ENCODE measurements at places on chromosomes 7 and 10.

- DNase-seq, result no peak
Measured at GRCh38 chr7:158458096-158458495, 129.5 kb downstream of the PTPRN2 start.

DNA sequence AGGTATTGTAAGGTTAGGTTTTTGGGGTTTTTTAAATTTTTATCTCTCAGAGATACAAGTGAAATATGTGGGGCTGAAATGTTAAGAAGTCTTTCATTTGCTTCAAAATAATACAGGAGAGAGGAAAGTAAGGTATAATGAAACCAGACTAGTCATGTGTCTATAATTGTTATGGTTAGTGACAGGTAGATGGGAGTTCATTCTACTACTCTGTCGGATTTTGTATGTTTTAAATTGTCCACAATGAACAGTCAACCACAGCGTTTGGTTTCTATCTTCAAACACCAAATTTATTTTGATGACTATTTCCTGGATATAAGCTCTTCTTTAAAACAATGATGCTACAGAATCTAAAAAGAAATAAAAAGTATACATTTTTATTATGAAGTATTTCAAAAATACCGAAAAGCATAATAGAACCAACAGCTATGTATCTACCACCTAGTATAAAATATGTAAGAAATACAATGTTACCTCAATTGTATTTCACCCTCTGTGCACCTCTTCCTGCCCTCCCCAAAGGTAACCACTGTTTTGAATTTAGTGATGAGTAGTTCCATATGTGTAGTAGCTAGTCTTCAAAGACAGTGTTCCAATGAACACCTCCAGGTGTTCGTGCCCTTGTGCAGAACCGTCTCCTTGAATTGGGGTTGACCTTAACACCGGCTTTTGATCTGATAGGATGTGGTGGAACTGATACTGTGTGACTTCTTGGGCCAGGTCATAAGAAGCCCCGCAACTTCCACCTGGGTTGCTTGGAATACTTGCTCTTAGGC lies 74.8 kb upstream of the CDK1 start:
- no peak for DNase-seq

DNA sequence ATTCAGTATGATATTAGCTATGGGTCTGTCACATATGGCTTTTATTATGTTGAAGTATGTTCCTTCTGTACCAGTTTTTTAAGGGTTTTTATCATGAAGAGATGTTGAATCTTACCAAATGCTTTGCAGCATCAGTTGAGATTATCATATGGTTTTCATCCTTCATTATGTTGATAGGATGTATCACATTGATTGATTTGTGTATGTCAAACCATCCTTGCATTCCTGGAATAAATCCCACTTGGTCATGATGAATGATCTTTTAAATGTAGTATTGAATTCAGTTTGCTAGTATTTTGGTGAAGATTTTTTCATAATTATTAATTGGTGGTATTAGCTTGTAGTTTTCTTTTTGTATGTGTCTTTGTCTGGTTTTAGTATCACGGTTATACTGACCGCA lies 185.9 kb downstream of the MBL2 start:
- no peak for DNase-seq

GRCh38 chr10:84943541-84943940 lies 615.2 kb downstream of the CCSER2 start:
- no peak for DNase-seq

GRCh38 chr7:129851809-129852208 lies 101.0 kb downstream of the UBE2H start:
- DNase-seq, result no peak

DNA sequence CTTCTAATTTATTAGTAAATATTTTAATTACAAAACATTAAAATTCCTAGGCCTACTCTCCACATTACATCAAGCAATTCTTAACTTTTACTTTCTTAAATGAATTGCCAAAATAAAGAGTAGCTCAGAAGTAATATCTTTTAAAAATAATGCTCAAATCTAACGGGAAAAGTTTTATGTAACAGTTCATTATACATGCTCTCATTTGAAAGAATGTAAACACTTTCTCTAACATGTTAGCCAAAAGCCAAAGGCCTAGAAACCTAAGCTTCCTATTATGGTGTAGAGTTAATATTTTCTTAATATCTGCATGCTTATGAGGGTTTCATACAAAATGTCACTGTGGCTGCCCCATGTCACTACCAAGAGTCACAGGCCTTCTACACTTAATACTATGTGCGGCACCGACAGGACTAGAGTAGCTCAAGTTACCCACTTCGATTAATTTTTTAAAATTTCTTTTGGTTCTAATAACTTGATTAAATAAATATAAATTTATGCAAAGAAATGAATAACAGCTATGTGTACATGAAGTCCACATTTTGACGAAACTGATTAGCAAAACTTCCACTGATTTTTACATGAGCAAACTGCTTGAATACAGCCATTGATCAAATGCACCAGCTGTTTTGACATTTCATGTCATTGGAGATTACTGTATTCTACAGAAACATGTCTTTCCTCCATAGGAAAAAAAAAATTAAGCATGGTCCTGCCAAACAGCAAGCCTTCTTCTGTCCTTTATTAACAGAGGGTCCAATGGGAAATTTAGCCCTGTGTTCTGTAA lies 3.5 kb downstream of the COBL start:
- DNase-seq, result no peak

GRCh38 chr7:146565872-146566271 lies 449.3 kb downstream of the CNTNAP2 start:
- no peak for DNase-seq

- no peak for DNase-seq
Measured at GRCh38 chr10:12705943-12706342, 295.6 kb downstream of the CCDC3 start.

DNA sequence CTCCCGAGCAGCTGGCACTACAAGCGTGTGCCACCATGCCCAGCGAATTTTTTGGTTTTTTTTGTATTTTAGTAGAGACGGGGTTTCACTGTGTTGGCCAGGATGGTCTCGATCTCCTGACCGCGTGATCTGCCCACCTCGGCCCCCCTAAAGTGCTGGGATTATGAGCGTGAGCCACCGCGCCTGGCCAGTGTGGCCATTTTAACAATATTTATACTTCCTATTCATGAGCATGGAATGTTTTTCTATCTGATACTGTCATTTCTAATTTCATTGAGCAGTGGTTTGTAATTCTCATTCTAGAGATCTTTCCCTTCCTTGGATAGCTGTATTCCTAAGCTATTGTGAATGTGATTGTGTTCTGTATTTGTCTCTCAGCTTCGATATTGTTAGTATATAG lies 96.2 kb downstream of the GLCCI1 start:
- DNase-seq, result no peak

GRCh38 chr10:6023661-6024333 lies 38.4 kb downstream of the IL2RA start:
- DNase-seq, result no peak

- no peak for DNase-seq
Measured at GRCh38 chr7:13414181-13414580, 575.3 kb downstream of the ETV1 start.

DNA sequence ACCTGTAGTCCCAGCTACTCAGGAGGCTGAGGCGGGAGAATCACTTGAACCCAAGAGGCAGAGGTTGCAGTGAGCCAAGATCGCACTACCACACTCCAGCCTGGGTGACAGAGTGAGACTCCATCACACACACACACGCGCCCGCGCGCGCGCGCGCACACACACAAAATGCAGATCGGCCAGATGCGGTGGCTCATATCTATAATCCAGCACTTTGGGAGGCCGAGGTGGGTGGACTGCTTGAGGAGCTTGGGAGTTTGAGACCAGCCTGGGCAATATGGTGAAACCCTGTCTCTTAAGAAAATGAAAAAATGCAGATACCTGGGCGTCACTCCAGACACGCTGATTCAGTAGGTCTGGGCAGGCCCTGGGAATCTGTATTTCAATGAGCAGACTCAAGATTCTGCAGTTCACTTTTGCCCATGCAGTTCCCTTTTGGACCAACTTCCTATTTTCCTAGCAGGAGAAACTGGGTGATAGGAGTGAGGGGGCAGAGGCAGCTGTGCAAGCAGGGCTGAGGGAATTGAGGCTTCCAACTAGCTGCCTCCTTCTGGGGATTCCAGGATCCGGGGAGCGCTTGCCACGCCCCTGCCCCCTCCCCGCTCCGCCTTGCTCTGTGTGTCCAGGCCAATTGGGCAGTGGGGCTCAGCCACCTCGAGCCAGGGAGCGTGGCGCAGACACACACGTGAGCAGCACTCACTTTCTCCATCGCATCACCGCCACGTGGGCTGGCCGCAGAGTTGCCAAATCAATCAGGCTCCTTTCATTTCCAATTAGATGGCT lies 173.6 kb downstream of the SH3PXD2A start:
- no peak for DNase-seq

GRCh38 chr10:132273966-132274365 lies 33.8 kb downstream of the STK32C start:
- no peak for DNase-seq

GRCh38 chr7:31688372-31688771 lies 1.4 kb downstream of the PPP1R17 start:
- no peak for DNase-seq

DNA sequence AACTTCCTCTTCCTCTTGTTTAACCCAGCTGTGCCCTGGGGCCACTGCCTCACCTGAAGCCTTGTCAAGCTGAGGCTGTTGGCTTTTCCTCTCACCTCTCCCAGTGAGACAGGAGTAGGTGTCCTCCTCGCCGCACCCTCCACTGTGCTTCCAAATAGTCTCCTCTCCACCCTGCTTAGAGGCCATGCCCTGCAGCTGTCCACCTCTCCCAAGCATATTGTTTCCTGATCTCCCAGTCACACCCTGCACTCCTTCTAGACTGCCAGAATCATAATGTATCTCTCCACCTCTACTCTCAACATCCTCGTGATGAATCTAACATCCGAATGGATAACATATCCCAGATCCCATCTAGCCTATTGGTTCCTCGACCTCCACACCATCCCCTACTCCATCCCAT lies 196.3 kb upstream of the GHITM start:
- no peak for DNase-seq

- DNase-seq, result peak; percentile 71
Measured at GRCh38 chr10:15370856-15371701, at the start of gene FAM171A1. TSS of gene FAM171A1 (minus strand) at chr10:15371289. CDS start at chr10:15371052, 237 bp downstream.

GRCh38 chr7:29090151-29090805 lies 56.1 kb downstream of the CPVL start:
- DNase-seq, result no peak

DNA sequence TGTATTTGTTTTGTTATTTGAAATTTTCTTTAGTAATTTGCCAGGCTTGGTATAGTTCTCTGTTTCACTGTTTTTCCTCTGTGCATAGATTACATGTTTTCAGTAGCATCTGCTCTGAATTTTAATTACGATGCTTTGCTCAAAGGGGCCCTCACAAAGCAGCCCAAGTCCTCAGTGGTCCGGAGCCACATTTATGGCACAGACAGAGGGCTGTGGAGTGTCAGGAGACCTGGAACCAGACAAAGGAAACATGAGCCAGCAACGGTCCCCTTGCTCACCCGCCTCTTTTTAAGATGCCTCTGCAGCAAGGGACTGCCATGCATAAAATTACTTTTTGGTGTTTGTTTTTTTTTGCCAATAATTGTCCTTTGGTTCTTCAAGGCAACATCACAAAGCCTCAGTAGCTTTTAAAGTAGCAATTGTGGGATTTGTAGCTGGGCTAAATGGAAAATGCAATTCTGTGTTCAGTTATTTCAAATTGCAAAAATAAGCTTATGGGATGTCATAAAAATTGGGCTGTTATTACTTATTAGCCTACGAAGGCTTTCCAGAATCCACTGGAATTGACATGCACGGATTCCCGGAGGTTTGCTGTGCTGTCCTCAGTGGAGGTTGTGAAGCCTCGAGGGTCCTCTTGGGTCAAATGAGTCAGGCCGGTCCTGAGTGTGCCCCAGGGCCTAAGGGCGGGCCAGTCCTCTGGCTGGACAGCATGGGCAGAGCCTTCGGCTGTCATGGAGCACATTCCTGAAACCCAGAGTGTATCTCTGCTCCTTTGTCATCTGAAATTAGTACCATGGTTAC lies 422.8 kb downstream of the GLRX3 start:
- DNase-seq, result no peak

DNA sequence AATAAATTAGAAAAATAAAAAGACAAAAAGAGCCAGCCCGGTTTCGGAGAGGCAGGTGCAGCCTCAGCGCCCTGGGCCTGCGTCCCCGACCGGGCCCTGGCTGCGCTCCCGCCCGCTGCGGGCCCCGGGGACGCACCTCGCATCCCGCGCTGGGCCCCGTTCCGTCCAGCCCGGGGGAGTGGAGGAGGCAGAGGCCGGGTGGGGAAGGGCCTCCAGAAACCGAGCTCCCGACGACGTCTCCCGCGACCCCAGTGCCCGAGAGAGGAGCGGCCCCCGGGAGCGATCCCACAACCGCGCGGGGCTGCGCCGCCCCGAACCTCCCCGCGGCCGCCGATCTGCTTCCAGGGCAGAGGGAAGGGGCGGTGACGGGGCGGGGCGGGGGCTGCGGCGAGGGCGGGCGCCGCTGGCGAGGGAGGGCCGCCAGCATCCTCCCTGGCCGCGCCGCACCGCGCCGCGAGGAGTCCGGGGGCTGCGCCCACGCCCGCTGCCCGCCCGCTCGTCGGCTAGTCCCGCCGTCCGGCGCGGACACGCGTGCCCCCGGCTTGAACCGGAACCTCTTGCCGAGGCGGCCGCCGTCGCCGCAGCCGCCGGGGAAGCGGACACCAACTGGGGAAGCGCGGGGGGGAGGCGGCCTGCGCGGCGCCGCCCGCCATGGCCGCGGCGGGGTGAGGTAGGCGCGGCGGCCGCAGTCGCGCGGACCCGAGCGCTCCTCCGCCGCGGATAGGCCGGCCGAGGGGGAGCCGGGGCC lies at the start of gene CCNY:
CCNY (plus strand) TSS at position 426 of the 748 bp plus-strand sequence. CDS start 545 bp downstream, outside the sequence.
- DNase-seq, result peak; percentile 81

DNA sequence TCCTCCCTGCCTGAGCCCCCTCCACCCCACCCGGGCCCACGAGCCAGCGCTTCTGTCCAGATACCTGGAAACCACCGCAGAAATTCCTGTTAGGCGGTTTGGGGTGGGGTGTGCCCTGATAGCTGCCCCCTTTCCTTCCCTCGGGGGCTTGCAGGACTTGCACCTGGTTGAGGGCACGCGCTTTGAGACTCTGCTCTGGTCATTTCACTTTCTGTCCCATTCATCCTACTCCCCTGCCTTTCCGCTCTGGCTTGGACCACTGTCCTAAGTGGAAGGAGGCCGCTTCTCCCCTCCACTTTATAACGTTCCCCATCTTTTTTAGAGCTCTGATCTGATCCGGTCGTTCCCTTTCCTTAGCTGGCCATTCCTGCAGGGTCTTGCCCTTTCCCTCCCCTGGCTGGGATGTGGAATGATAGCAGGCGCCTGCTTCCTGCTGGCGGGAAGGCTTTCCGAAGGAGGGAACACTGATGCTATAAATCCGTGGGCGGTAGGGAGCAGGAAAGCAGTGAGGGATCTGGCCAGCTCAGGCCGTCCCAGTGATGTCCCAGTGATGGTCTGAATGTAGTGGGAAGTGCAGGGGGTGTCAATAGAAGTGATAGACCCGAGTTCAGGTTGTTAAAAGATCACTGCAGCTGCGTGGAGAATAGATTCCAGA lies 852 bp upstream of the PRKAR1B start:
- no peak for DNase-seq
